Type B pancreatic cell (in vitro differentiated cells): ENCODE measurements at places on chromosomes 1 and 21. TPM values are rescaled to one million over a fixed set of nuclear protein-coding genes. Genes with fewer than 3 reads are reported as not detected.

Gene CDCA8
- 13.3 and 35.1 TPM in 2 replicates for total RNA-seq

Gene S100A16
- 173 and 517 TPM in 2 replicates for total RNA-seq

- H3K27ac ChIP-seq: peak overlapping the region; percentile 91
- H3K27me3 ChIP-seq: no peaks in the 10 kb centered on the region
- DNase-seq: no peak
- H3K4me1 ChIP-seq: peaks cover 70% of the 10 kb centered on the region
- H3K4me3 ChIP-seq: peak overlapping the region; percentile 58
Observed at GRCh38 chr1:93578911-93579825, 102.5 kb downstream of the BCAR3 start.

GRCh38 chr1:192615055-192615454 is 20.9 kb upstream of the RGS13 start:
- DNase-seq: no peak
- no peak overlapping the region for H3K27ac ChIP-seq
- no peak overlapping the region for H3K4me3 ChIP-seq
- H3K27me3 ChIP-seq: no peaks in the 10 kb centered on the region

GRCh38 chr21:36791695-36792470 is 93.0 kb downstream of the SIM2 start:
- H3K4me3 ChIP-seq: no peak overlapping the region
- peaks cover 2% of the 10 kb centered on the region for H3K27me3 ChIP-seq
- no peaks in the 10 kb centered on the region for H3K36me3 ChIP-seq
- H3K27ac ChIP-seq: no peak overlapping the region
- H3K4me1 ChIP-seq: peaks cover 12% of the 10 kb centered on the region
